ENCODE measurements at places on chromosomes 4 and X.

- DNase-seq, result no peak
Observed at GRCh38 chrX:38060331-38060878, 54.1 kb downstream of the SYTL5 start.

DNA sequence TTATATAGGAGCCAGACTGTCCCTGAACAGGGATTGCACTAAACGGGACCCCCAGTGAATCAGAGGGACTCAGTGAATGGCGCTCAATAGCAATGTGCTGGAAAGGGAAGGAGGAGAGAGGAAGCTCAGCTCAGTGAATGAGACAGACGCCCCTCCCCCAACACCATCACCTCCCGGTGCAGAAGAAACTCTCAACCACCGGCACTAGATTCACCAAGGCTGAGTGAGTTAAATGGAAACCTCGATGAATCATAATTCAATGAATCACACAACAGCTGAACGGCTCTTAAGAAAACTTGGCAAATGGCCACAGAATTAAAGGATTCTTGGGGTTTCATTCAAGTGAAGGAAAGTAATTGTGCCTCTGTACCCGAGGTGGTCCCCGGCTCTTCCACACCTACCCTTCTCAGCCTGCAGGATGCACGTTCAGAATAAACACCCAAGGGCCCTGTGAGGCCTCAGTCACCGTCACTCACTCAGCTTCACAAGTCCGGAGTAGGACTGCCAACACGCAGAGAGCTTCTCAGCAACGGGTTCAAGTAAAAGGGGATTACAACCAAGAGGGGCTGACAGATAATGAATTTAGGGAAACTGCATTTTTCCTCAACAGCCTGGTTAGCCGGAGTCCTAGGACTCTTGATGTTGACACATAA is 29.3 kb downstream of the CRMP1 start:
- peak; percentile 28 for DNase-seq

- no peak for DNase-seq
Observed at GRCh38 chrX:55593756-55594257, 29.4 kb upstream of the FOXR2 start.

GRCh38 chr4:76016393-76016792 is 6.9 kb downstream of the CXCL10 start:
- DNase-seq, result peak; percentile 8

DNA sequence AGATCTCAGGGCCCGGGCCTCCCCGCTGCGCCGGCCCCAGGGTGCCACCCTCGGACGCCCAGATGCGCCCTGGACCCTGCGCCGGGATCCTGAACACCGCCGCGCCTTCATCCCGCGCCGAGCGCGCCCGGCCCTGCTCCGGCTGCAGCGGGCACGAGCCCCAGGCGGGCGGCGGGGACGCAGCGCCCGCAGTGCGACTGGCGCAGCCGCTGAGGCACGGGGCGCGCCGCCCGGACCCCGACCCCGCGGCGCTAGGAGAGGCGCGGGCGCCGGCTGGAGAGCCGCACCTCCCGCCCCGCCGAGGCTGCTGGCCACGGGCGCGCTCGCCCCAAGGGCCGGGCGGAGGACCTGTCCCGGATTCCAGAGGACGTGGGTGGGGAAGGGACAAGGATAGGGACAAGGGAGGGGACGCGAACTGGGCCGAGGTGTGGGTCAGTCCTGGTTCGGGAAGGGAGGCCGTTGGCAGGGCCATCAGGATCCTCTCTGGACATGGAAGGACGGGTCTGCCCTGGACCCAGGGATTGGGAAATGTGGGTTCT is 1.1 kb downstream of the ZFYVE28 start:
- no peak for DNase-seq

GRCh38 chr4:128519163-128519830 is 231.7 kb upstream of the PGRMC2 start:
- no peak for DNase-seq

DNA sequence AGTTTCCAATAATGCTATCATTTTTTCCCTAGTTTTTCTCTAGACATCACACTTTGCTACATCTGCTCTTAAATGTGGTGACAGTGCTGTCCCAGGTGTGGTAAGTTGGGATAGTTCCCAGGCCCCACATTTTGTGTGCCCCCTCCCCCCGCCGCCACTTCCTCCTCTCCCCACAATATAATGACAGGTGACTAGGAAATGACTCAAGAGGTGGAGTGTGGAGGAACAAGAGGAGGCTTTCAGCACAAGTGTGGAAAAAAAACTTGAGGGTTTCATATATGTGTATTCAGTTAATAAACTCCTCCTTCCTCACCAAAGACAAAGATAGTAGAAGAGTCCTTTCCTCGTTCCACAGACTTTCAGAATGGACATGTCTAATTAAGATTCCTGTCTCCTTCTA is 18.3 kb upstream of the IL21 start:
- DNase-seq, result no peak

- no peak for DNase-seq
Observed at GRCh38 chr4:169167957-169168858, 102.5 kb downstream of the SH3RF1 start.

DNA sequence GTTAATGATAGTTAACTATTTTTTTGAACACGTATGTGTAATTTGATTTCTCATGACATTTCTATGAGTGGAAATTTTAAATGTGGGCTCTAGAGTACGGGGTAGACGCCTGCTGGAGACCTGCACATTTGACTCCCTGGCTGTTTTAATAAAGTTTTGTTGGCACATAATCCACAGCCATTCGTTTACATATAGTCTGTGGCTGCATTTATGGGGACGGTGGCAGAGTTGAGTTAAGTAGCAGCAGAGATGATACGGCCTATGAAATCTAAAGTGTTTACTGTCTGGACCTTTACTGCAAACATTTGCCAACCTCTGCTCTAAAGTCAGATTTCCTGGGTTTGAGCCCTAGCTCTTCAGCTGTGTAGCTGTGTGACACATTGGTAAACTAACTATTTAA is 118.8 kb downstream of the CHRNA9 start:
- no peak for DNase-seq

DNA sequence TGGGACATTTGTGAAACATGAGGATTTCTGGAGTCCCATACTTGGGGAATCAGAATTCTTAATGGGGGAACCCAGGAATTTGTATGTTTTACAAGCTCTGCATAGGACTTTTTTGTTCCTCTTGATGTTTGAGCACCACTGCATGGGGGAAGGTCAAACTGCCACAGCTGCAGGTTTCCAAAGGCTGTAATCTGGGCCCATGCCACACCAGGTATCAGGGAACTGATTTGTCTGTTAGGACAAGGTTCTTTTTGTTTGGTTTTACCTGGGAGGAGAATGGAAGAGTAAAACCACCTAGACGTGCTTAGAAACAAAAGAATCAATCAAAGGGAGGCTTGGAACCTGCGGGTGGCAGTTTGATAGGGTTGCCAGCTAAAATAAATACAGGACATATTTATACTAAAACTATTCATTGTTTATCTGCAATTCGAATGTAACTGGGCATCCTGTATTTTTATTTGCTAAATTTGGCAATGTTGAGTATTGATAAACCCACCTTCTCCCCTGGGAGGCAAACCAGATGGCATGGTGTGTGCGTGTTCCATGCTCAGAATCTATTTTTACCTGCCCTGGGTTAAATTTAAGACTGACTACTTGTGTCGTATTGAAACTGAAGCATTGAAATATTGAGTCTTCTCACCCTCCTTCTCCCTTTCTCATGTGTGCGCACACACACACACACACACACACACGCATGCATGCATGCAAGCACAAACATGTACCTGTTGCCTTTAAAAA is 63.7 kb downstream of the TMEM164 start:
- DNase-seq, result no peak

- no peak for DNase-seq
Observed at GRCh38 chr4:94334962-94335361, 7.7 kb downstream of the HPGDS start.

GRCh38 chr4:124105212-124105611 is 607.3 kb downstream of the ANKRD50 start:
- no peak for DNase-seq

DNA sequence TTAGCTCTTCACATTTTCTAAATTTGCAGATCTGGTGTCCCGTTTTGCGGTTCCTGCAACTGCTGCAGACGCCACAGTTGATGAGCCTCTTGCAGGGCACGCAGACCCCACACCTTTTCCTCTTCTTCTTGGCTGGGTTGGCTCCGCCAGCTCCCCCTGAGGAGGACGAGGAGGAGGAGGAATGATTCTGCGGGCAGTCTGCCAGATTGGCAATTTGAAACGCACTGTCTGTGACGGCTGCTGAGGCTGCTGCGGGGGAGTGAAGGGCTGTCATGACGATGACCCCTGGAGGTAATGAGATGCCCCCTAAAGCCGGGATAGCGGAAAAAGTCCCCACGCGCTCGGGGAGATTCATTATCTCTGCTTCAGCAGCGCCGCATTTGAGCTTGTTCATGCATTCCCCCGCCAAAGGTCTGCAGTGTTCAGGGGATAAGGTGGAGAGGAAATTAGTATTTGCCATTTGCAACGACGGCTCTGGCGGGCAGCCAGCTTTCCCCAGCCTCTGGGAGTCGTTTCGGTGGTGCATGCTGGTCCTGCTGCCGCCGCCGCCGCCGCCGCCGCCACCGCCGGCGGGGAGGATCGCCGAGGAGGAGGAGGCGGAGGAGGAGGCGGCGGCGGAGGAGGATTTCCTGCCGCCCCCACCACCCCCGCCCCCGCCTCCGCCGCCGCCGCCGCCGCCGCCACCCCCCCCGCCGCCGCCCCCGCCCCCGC is 3.8 kb downstream of the CXXC4 start:
- no peak for DNase-seq

DNA sequence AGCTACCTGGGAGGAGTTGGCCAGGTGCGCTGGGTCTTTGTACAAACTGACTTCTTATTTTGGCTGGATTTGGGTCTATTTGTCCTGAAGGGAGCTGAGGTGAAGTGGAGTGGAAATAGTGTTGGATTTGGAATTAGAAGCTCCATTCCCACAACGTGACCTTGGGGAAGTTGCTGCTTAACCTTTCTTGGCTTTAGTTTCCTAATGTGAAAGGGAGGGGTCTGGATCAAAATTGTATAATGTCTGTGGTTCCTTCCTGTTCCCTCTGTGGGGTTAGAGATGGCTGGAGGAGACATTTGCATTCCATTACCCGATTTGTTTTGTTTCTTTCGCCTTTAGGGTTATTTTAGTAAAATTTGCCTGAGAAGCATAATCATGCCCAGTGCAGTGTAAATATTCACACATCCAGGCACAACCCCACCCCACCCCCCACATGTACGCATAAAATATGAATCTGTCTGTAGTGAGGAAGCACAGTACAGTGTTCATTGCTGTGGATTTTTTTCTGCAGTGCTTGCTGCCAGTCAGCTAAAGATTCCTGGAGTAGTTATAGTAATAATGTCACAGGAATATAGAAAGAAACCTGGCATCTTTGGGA is 21.5 kb downstream of the JADE1 start:
- DNase-seq, result no peak

DNA sequence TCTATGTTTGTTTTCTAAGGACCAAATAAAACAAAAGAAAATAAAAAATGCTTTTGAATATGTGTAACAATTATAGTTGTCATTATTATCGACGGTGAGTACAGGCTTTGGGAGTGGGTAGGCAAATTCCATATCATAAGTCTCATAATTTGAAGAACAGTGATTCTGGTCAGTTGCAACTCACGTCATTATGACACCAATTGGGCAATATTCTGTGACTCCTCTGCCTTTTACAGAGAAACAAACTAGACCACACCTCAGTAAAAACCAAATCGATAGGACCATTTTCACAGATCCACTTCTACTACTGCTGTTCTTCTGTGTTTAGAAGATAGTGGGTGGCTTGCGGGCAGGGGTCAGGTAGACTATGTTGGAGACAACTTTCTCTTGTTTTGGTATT is 250.1 kb downstream of the C4orf33 start:
- no peak for DNase-seq

DNA sequence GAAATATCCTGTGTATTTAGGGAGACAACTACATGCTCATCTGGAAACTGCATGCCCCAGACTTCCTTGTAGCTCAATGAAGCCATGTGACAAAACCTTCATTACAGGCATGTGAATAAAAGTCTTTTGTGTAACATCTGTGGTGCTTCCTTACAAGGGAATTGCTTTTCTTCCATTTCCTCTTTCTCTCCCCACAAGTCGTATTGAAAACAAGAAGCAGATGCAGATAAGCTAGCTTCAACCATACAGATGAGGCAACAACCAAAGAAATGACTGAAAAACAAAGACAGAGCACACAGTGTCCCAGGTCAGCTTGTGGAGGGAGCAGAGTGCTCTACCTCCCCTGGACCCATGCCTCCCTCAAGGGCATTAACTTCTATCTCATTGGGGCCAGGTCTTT is 115.8 kb upstream of the INPP4B start:
- DNase-seq, result no peak

DNA sequence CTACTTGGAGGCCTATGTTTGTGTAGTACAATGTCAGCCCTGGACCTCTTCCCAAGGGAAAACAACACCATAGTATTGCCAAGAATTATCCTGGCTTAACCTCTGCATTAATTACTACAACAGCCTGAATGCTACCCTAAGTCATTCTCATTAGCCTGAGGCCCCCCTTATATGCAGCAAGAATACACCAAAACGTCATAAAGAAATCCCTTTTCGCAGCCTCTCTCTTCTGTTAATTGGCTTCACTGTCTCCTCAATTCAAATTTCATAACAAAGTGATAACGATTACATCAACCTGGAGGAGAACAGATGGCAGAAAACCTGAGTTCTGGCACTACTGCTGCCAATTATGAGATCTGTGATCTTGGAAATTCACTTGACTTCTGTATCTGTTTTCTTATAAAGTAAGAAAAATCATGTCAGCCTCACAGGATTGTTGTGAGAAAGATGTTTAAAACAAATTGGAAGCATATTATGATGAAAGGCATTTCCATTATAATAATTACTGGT is 1663.1 kb downstream of the STIM2 start:
- DNase-seq, result no peak

GRCh38 chr4:86957215-86957614 is 22.4 kb downstream of the AFF1 start:
- no peak for DNase-seq

GRCh38 chrX:1852082-1852481 is 237.2 kb downstream of the ASMT start:
- no peak for DNase-seq

DNA sequence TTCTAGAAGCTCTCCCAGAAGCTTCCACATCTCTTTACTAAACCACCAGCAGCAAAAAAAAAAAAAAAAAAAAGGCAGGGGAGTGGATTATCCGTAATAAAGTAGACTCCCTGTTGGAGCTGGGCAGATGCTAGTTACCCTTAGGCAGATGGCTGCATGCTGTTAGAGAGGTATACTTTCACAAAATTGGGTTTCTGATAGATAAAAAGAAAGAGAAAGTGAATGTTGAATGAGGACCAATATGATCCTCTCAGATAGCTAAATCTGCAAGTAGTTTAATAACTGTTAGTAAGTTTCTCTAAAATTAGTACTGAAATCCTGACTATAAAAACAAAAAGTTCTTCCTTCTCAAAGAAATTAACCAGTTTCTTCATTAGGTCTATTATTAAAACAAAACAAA is 195.4 kb downstream of the ANAPC10 start:
- DNase-seq, result no peak
